NCI-H1436 treated with DMSO at 0.1 percent for 48 hours (cell line): ENCODE measurements at places on chromosomes 2 and 18.
A peak's percentile ranks its signal among the peaks of the same experiment; 100 is the strongest.

GRCh38 chr2:138818556-138818955, 38.4 kb upstream of the NXPH2 start:
- no peak for DNase-seq

GRCh38 chr2:146388757-146389156, 1456.1 kb upstream of the ACVR2A start:
- DNase-seq = no peak

GRCh38 chr2:110837446-110838409, 105.4 kb downstream of the ACOXL start:
- DNase-seq = no peak

- DNase-seq = no peak
These were observed 47.7 kb downstream of the PRKCE start for GRCh38 chr2:45699032-45699658.

- no peak for DNase-seq
These were observed 260.7 kb upstream of the STON1 start for GRCh38 chr2:48269117-48269822.

- DNase-seq = no peak
These were observed 39.5 kb upstream of the TFPI start for GRCh38 chr2:187593697-187594096.

DNA sequence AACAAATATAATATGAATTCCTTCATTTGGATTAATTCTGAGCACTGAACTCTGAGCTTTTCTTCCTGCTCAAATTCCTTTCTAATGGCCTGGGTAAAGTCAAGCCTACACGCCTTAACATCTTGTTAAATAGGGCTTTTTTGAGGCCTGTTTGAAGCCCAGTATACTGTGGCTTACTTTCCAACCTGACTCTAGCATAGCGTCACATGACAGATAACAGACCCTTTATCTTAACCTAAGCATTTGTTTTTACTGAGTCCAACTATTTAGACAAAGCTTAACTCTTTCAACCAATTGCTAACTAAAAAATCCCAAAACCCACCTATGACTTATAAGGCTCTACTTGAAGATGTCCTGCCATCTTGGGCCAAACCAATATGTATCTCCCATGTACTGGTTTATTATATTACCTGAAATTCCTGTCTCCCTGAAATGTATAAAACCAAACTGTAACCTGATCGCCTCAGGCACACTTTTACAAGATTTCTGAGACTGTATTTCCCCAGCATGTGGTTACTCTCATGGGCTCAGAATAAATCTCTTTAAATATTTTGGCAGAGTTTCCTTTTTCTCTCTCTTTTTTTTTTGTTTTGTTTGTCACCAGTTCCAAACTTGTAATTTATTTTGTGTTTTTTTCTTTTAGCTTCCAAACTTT, 271.1 kb upstream of the VWC2L start:
- DNase-seq = no peak

GRCh38 chr2:20568501-20569463, 82.1 kb downstream of the HS1BP3 start:
- DNase-seq = no peak

DNA sequence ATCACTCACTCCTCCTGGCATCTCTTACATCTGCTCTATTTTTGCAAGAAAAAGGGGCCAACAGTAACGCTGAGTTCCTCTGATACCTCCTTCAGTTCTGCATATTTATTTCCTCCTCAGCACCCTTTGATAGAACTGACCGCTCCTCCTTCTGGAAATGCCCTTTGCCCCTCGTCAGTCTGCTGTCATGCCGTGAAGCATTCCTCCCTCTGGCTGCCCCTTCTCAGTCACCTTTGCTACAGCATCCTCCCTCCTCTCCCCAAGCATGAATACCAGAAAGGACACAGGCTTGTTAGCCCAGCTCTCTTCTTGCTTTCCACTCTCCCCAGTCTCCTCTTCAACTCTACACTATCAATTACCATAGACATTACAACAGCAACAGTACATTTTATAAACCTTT, 135.4 kb downstream of the NBAS start:
- DNase-seq = no peak

GRCh38 chr18:24602201-24602600, 141.8 kb downstream of the HRH4 start:
- DNase-seq = no peak

DNA sequence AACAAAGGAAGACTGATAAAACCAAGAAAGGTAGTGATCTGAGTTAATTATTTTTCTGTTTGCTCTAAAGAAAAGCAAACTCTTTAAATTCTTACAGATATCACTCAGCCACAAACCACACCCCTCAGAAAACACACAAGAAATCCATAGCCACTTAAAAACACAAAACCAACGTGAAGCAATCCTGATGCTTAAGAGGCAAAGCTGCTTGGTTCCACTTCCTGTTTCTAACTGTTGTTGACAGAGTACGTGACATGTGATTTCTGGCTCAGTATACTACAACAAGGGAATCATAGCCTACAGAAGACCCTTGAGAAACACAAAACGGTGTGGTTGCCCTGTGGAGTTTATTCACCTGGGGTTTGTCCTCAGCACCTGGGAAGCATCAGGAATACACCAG, 240.9 kb upstream of the APCDD1 start:
- DNase-seq = peak; percentile 50

DNA sequence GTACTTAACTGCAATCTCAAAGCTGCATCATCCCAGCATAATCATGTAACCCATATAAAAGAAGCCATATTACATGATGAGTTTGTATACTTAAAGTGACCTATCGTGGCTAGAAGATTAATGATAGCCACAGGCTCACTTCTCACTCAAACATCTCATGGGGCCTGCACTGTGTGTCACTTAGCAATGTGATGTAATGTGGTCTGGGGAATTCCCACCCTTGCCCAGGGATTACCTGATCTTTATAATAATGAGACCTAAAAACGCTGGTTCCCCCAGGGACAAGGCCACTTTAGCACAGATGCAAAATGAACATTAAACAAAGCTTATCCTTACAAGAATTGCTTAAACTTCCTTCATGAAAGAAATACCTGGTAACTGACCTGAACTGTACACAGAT, 427.1 kb upstream of the CNTNAP5 start:
- DNase-seq = no peak

DNA sequence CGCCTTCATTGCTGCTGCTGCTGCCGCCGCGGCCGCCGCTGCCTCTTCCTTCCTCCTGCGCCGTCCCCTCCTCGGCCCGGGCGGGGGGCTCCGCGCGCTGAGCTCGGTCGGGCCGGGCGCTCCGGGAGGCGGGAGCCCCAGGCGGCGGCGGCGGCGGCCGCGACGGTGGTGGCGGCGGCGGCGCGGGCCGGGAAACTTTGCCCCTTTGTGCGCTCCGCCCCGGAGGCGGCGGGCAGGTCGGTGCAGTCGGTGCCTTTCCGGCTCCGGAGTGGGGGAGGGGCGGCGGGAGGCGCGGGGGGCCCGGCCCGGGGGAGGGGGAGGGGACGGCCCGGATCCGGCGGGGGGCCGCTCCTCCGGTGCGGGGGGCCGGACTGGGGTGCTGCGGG, 205 bp downstream of the TET3 start:
- DNase-seq = no peak

- no peak for DNase-seq
These were observed 34.4 kb downstream of the LGALSL start for GRCh38 chr2:64488050-64488974.

GRCh38 chr2:207135801-207136457, 29.8 kb downstream of the KLF7 start:
- DNase-seq = no peak

DNA sequence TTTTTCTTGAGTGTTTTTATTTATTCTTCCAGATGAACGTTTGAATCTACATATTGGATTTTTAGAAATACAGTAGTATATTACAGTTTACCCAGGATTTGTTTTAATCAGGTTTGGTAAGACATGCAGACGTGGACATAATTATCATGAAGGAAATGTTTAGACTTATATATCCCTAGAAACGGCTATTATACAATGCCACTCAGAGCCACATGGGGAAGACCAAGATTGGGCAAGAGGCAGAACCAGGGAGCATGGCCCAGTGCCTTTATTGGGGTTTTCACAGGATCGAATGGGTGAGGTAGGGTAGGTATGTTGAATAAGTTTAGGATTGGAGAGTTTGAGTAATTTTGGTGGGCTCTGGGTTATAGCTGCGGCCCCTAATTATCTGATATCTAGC, 212.2 kb downstream of the CAMKMT start:
- DNase-seq = no peak

DNA sequence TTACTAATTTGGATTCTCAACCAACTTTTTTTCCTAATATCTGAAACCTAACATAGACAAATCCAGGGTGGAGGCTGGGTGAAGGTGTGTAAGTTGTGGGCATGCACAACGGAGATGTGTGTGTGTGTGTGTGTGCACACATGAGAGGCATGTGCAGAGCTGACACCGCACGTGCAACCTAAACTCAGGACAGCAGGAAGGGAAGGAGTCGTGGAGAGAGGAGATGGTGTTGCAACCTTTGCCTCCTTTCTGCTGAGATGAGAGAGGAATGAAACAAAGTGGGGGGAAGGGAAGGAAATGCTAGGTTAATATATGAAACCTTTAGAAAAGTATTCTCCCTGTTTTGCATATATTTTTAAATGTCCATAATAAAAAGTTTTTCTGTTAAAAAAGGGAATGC, 64.7 kb downstream of the KCTD1 start:
- DNase-seq = no peak

DNA sequence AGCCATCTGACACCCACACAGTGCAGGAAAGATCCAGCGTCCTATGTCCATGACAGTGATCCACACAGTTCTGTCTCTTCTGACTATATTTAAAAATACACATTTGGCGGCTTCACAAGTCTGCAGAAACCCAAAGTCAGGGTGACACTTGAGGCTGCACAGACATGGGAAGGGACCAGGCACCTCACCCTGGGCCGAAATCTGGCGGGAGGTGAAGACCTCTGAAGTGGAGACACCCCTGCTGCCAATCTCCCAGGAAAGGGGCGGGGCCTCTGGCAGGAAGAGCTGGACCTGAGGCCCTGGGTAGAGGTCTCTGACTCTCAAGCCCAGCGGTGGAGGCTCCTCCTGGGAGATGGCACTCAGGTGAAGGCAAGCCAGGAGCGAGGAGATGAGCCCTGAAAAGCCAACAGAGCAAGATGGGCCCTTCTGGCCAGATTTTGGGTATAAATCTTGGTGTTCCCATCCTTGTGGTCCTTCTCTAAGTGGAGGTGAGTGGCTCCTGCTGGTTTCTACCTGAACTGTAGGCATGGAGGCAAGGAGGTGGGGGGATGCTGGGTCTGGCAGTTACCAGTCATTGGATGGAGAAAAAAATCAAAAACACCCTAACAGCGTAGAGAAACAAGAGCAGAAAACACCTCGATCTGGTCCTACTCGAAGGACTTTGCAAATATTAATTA, 248.4 kb downstream of the HDAC4 start:
- no peak for DNase-seq

GRCh38 chr2:23553561-23553960, 168.6 kb downstream of the KLHL29 start:
- DNase-seq = no peak

- DNase-seq = no peak
These were observed 109.3 kb upstream of the ZNF516 start for GRCh38 chr18:76604108-76604934.

DNA sequence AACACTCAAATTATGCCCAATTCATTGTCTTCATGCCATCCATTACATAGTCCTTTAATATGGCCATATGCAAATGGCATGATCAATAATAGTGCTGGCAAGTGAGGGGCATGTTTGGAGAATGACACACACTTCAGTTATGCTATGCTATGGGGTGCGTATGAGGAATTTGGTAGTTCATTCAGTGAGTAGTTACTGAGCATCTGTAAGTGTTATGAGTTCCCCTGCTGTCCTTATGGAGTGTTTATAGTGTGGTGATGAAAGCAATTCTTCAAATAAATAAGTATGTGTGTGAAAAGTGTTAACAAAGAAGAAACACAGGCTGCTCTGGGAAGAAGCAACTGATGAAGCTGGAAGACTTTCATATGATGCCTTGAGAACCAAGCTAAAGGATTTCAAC, 383.7 kb upstream of the SLC14A2 start:
- no peak for DNase-seq

- no peak for DNase-seq
These were observed 10.1 kb downstream of the KIF3C start for GRCh38 chr2:25972049-25972823.

GRCh38 chr2:195596840-195597239, 60.2 kb upstream of the SLC39A10 start:
- no peak for DNase-seq

GRCh38 chr2:26346454-26347053, at the start of gene ADGRF3:
ADGRF3 (minus strand) TSS chr2:26346789; CDS start chr2:26346234, 555 bp downstream.
- DNase-seq = no peak

DNA sequence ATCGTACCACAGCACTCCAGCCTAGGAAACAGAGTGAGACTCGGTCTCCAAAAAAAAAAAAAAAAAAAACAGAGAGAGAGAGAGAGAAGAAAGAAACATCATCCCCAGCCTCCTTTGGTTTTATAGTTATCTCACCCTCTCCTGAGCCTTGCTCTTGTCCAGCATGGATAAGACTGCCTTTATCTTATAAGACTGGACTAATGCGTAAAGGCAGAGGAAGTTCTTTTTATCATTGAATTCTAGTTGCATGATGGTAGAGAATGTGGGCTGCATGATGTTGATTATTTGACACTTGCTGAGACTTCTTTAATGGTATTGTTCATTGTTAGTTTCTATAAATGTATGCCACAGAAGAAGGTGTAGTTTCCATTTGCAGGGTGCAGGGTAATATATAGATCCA, 124.4 kb downstream of the ZBTB7C start:
- DNase-seq = no peak

- DNase-seq = no peak
These were observed 6.0 kb downstream of the ITM2C start for GRCh38 chr2:230870544-230871360.
